ENCODE measurements at places on chromosomes 2 and 18.

- no peak for DNase-seq
These were observed 223.4 kb upstream of the RND3 start for GRCh38 chr2:150710916-150711315.

- no peak for DNase-seq
These were observed 248.0 kb upstream of the SOX11 start for GRCh38 chr2:5444168-5444567.

GRCh38 chr2:174563530-174564282, 33.9 kb downstream of the WIPF1 start:
- no peak for DNase-seq

DNA sequence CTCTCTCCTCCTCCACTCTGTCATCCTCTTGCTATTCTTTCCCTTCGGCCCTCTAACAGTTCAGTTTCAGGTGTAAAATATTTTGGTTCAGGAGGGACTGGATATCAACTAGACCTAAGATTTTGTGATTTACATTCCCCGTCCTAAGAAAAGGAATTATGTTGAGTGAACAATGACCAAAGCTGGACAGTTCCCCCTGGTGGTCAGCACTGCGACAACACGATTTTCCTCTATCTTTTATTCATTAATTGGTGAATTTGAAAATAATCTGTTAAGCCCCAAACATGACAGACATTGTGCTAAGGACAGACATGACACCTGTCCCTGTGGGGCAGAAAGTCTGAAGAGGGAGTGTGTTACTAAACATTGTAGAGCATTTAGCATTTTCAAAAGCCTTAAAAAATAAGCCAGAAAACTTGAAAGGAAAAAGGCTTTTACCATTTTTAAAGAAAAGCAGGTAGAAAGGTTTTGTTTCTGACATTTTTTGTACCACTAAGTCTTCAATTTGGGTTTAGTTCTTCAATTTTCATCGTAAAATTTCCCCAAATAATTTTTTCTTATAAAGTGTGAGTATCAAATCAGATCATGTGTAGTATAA, 28.4 kb upstream of the GTF2A1L start:
- DNase-seq = no peak

DNA sequence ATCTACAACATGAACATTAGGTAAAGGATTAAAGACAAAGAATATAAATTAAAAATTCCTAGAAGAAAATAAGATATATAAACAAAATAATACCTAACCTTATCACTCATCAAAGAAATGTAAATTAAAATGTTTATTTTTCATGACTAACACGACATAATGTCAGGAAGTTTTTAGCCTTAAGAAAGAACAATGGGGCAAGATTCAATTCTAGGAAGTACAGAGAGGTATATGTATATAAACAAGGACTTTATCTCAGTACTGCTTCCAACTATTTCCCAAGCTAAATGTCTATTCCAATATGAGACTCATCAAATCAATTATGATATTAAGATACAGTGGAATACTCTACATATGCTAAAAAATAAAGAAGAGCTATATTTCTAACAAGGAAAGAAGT, 44.1 kb downstream of the TTC21B start:
- no peak for DNase-seq

GRCh38 chr2:54422072-54422581, 34.0 kb upstream of the SPTBN1 start:
- DNase-seq = no peak

DNA sequence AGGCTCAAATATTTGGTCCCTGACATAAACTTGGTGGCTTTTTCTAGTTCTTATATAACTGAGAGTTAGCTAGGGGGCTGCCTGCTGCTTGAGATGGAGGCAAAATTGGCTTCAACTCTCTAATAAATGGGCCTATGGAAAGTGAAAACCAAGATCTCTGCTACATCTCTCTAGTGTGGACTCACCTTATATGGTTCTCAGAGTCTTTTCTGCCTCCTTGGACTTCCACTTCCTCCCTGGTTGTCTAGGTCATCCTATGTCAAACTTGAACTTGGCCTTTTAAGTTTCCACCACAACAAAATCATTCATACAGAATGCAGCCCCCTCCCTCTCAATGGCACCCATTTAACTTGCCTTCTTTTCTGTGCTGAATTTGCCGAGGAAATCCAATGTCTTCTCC, 23.9 kb upstream of the ARHGAP25 start:
- DNase-seq = no peak

- DNase-seq = no peak
These were observed 14.8 kb downstream of the CACNB4 start for GRCh38 chr2:152084076-152084475.

GRCh38 chr2:86048888-86049287, 56.8 kb downstream of the POLR1A start:
- DNase-seq = no peak

DNA sequence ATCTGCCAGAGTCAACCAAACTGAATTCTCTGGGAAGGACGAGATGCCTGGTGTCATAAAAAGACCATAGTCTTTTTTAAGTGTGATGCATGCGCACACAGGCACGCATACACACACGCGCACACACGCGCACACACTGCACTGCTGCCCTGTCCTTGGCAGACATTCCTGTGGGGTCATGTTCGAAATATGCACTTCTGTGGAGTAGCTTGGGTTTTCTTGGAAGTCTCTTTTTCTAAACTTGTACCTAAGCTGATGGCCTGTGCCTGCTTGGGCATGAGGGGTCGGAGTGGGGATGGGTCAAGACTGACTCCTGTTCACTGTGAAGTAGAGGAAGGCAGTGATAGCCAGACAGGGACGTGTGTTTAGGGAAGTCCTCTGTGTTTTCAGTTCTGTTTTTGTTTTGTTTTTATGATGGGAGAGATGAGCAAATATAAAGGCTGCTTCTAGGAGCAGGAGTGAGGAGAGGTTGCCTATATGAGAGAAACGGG, 4.0 kb upstream of the RMC1 start:
- DNase-seq = no peak

GRCh38 chr2:207088839-207089238, 76.9 kb downstream of the KLF7 start:
- DNase-seq = no peak

DNA sequence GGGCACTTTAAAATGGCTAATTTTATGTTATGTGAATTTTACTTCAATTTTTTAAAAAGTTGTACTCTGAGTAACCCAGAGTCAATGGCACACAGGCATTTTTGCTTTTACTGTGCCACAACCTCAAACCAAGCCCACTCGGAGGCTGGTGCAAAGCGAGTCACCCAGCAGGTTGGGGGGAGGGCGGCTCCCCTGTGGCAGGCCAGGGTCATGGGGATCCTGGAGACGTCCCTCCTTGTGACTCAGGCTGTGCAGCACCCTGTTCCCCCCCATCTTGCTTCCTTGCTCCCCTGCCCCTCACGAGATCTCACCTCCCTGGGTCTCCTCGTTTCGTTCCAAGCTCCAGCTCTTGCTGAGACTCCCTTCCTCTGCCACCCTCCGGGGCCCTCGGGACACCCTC, 58.6 kb downstream of the POMC start:
- no peak for DNase-seq

- DNase-seq = no peak
These were observed 129.7 kb downstream of the PHLPP1 start for GRCh38 chr18:62844850-62845643.

- no peak for DNase-seq
These were observed 94.5 kb downstream of the ZBTB7C start for GRCh38 chr18:48314690-48315089.

DNA sequence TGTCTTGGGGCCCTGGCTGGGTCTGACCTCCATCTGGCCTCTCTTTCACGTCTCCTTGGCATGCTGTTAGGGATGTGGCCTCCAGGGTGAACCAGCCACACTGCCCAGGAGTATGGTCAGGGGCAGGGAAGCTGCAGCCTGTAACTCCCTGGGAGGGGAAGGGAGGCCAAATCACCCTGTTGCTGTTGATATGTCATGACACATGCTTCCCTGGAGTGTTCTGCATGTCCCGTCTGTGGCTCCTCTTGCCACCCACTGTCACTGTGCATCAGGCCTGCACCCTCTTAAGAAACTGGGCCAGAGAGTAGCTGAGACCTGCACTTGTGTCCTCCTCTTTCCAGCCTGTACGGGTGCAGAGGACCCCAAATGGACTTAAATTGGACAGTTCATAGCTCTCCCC, 221.3 kb downstream of the FHOD3 start:
- DNase-seq = no peak

DNA sequence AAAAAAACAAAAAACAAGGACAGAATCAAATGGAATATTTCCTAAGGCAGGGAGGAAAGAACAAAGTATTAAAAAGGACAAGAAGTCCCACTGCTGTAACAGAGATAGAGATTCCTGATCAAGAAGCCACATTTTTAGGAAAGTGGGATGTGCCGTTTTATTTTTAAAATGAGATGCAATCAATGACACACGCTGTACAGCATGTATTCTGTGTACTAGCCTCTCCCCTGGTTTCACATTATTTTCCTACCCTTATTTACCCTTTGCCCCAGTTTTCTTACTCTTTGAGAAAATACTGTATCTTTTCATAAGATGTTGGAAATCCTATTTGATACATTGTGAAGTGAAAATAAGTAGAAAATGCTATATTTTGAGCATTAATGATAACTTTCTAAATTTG, 45.8 kb downstream of the E2F6 start:
- DNase-seq = no peak

DNA sequence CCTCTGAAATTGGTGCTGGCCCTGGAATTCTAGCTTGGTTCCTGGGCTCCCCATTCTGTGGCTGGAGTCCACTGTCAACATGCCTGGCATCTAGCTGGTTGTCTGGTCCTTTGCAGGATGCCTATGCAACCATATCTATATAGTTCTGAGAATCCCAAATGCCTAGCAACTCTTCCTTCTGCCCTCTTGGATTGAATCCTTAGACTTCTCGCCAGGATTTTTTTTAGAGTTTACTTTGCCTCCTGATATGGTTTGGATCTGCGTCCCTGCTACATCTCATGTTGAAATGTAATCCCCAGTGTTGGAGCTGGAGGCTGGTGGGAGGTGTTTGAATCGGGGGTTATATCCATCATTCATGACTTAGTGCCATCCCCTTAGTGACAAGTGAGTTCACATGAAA, 65.0 kb upstream of the LYPD1 start:
- no peak for DNase-seq

DNA sequence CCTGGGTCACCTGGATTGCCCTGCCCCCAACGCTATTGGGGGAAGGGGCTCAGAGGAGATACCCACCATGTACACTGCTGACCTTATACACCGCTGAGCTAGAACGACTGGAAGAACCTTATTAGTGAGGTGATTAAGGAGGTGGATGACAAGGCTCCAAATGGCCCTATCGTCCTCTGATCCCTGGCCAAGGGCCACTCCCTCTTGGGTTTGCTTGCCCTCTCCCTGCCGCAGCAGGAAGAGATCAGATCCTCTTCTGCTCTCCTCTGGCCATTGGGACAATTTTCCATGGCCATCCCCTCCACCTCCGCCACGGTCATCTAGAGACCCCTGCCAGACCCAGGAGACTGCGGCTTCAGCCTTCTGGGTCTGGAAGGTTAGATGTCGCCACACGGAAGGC, 1.2 kb downstream of the ZNF514 start:
- no peak for DNase-seq

DNA sequence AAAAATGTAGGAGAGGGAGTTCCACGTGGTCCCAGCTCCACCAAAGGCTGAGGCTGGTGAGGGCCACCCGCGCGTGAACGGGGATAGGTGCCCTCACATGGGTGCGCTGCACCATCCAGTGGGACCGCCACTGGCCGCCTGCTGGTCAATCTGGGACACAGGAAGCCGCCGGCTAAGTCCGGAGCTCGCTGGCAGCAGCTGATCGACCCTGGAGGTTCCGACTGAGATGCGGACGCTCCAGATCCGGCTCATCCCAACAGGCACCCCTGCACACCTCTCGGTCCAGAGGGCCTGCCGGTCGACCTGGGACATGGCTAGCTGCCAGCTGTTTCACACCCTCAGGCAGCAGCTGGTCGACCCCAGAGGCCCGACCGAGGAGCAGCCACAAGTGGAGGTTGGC, 116.5 kb upstream of the ANKRD30BL start:
- no peak for DNase-seq

DNA sequence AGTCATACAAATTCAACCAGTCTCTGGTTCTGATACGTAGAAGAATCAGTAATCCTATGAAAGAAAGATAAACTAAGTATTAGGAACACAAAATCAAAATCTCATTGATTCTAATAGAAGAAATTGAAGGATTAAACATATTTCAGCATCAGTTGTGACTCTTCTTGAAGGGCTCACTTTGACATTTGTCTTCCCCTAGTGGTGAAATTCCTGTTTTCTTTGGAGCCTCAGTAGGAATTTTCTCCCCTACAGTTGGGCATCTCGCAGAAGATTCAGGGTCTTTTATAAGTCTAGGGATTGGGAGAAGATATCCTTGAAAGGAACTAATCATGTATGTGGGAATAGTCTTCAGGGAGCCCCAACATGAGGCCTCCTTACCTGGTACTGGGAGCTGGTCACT, 2.8 kb upstream of the CRYGB start:
- no peak for DNase-seq

DNA sequence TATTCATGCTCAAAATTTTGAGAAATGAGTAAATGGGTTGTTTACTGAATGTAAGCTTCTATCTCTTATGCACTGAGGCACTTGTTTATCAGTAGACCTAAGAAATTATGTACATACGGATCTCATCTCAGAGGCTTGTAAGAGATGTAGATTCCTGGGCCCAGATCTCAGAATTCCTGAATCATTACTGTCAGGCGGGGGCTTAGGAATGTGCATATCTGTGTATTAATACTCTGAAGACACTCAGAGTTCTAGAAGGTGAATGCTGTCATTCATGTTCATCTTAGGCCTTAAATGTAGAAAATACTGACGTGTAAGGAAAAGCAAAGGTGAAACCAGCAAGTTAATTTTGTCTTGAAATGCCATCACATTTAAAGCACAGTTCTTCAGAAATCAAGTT, 169.6 kb downstream of the FMNL2 start:
- no peak for DNase-seq

DNA sequence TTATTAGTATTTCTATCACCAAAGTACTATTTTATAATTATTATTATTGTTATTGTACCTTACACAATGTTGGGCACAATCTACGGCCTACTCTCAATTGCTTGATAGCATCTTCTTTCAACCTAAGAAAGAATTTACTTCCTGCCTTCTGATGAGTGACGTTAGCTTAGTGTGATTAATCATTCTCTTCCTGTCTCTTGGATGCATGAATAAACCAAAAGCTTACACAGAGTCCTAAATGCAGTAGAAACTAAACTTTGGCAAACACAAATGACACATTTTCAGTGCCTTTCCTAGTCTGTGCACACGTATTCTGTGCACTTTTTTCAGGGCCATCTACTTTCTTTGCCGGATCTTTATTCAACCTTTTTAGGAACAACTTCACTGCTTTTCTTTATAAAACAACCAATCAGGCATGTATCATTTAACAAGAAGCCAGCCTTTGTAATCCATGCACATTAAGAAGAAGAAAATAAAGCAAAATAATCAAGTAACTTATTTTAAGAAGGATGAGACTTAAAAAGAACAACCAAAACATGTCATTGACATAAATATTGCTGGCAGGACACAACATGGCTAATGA, 19.1 kb downstream of the TRAK2 start:
- DNase-seq = no peak

- no peak for DNase-seq
These were observed 81.9 kb downstream of the DGKD start for GRCh38 chr2:233436191-233436581.

Measured in NCI-H2171 (cell line).